ENCODE measurements at places on chromosomes 16 and 17.

DNA sequence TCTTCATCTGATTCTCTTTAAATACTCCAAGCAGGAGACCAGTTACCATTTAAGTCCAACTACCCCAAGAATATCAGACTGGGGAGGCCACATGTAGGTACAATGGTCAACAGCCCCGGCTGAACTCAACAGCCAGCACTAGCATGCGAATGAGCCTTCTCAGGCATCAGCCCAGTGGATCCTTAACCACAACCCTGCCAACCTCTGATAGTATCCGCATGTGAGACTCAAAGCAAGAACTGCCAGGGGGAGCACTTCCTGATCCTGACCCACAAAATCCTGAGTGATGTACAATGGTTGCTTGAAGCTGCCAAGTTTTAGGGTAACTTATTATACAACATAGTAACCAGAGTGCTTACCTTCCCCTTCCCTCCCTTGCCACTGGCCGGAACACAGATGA, 4.0 kb downstream of the PYY start:
- DNase-seq: no peak

GRCh38 chr17:1726626-1727257, 2.2 kb downstream of the WDR81 start:
- no peak for DNase-seq

GRCh38 chr17:35545150-35545549, 7.7 kb upstream of the SLFN12L start:
- no peak for DNase-seq

DNA sequence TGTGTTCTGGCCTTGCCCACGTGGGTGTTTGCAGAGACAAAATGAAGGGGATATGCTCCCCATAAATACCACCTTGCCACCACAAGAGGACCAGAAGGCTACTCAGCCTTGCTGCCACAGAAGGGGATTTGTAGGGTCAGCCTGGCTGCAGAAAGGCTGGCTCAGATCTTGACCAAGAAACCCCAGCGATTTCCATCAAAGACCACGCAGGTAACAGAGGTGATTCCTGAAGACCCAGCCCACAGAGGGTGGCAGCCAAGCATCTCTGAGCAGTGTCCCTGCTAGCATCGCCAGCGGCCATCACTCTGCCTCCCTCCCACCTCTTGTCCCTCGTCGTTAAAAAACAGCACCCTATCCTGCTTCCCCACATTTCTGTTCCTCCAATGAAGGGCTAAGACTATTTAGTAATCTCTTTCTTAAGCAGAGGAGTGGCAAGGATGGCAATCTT, 54.9 kb downstream of the BEAN1 start:
- no peak for DNase-seq

GRCh38 chr16:88792668-88793250, 7.7 kb upstream of the PIEZO1 start:
- no peak for DNase-seq

DNA sequence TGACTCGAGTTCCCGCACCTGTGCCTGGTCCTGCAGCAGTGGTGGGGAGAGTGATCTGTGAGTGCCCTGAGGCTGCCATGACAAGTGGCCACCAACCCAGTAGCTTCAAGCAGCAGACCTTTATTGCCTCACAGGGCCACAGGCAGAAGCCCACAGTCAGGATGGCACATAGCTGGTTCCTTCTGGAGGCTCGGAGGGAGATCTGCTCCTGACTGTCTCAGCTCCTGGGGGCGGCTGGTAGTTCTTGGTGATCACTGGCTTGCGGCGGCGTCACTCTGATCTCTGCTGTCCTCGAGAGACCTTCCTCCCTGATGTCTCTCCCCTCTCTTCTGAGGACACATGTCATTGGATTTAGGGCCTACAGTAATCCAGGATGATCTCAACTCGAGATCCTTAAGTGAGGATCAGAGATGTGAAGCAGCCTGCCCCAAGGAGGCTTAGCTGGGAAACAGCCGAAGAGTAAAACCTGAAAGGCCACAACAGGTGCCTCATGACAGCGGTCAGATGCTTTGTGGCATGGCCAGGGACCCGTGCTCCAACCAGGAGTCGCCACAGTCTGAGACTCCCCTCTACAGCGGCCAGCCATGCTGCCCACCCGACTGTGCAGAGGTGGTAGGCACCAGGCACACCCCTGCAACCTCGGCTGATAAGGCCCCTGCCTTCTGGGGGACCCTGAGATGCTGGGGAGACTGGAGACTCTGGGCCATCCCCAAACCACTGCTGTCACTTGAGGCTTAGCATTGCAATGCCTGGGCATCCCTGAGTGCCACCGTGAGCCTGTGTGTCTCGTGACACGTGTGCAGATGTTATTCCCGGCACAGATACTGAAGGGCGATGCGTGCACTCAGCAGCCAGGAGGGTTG, 30.0 kb upstream of the SLC38A10 start:
- no peak for DNase-seq

- DNase-seq: no peak
Measured at GRCh38 chr17:79813297-79814126, 16.6 kb upstream of the CBX8 start.

- DNase-seq: peak; percentile 80
Measured at GRCh38 chr17:73956595-73957465, 246.6 kb upstream of the RPL38 start.

GRCh38 chr16:64238571-64238970, 883.3 kb downstream of the CDH11 start:
- no peak for DNase-seq

DNA sequence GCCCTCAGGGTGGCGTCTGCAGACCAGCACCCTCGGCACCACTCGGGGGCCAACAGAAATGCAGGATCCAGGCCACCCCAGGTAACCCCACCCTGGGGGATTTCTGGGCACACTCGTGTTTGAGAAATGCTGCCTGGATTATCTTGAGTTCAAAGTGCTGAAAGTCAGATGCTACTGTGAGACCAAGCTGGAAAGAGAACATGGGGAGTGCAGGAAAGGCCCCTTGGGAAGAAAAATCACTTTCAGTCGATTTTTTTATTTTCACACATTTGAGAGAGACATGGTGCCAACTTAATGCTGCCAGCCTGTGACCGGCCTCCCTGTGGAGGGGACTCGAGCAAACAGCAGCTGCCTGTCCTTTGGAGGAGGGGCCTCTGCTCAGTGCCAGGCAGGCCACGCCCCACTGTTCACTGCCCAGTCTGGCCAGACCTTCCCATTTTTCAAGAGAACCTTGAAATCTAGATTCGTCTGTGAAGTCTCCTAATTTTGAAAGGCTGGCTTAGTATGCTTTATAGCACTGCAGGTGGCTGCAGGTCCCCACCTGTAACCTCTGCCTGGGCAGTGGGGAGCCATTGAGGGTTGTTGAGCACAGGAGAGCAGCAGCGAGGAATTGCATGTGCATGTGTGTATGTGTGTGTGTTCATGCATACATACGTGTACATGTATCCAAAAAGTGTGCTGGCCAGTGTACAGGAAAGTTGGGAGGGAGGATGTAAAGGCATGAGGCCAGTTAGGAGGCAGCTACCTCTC, 70.7 kb upstream of the PLCG2 start:
- DNase-seq: no peak

DNA sequence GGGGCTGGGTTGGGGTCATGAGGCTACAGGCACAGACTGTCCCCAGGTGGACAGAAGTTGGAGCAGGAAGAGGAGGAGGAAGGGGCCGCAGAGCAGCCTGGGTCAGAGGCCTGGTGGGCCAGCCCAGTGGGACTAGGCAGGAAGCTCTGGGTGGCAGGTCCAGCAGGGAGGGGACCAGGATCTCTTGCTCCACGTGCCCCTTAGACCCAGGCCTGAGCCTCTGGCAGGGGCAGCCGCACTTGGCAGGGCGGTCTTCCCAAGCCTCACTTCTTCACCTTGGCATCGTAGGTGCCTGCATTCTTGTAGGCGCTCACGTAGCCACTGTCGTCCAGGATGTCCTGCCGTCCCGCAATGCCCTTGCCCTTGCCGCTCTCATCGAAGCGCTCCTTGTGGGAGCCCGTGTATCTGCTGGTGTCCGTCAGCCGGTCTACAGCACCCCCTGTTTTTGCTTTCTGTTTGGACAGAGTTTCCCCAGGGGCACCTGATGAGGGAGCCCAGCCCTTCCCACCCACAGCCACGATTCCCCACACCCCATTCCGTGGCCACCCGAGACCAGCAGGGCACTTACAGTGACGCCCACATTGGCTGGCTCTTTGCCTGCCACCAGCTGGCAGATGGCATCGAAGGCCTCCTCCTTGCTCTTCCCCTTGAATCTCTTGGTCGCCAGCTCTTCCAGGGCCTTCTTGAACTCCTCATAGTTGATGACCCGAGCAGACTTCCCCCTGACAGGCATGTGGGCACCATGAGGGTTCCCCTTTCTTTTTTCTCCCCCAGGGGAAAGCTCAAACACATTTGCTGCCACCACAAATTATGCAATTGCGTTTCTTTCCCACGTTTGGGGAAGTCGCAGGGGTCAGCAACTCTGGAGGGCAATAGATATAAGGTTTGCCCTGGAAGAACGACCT, 3.1 kb downstream of the TPPP3 start:
- DNase-seq: peak; percentile 21

DNA sequence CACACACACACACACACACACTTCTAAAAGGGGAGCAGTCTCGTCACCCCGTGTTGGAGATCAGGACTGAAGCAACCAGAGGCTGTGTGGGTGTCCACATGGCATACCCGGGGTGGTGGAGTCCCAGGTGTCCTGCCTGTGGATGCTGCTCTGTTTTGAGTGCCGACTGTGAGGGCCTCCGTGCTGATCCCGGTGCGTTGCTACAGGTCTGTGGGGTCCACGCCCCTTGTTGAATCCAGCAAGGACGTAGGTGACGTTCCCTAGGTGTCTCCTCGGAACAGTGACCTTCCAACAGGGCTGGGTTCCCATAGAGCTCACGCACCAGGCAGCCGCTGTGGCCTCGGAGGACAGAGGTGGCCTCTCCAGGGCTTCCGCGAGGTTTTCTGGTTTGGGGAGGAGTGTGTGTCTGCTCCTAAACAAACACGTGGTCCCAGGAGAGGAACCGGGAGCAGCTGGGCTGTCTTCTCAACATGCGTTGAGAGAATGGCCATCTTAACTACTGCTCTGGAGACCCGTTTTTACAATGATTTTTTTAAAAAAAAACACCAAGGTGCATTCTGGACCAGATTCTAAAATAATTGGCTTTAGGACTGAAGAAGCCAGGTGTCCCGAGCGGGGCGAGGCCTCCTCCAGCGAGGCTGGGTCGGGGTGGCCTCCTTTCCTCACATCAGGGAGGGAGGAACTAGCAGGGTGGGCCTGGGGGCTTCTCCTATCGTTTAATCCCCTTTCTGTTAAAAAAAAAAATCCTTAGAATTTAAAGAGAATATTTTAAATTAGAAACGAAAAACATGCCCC, 100.6 kb upstream of the ZNF750 start:
- DNase-seq: no peak

GRCh38 chr16:81649561-81650184, 129.4 kb upstream of the PLCG2 start:
- no peak for DNase-seq

DNA sequence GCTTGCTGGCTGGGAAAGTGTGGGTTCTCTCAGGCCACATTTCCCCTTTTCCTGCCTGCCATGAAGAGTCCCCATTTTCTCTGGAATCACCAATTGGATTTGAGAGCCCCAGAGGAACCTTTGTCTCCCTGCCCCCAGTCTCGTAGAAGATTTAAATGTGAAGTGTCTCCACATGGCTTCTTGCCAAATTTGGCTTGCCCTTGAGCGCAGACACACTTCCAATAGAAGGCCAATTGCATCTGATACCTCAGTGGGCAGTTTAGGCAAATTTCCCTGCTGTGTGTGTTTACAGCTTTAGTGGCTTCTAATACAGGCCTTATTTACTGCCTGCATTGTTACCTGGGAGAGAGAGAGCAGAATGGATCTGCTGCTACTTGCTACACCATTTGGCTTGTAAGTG, 29.7 kb downstream of the CDK5R1 start:
- no peak for DNase-seq

- DNase-seq: no peak
Measured at GRCh38 chr16:26752166-26752565, 314.6 kb upstream of the C16orf82 start.

DNA sequence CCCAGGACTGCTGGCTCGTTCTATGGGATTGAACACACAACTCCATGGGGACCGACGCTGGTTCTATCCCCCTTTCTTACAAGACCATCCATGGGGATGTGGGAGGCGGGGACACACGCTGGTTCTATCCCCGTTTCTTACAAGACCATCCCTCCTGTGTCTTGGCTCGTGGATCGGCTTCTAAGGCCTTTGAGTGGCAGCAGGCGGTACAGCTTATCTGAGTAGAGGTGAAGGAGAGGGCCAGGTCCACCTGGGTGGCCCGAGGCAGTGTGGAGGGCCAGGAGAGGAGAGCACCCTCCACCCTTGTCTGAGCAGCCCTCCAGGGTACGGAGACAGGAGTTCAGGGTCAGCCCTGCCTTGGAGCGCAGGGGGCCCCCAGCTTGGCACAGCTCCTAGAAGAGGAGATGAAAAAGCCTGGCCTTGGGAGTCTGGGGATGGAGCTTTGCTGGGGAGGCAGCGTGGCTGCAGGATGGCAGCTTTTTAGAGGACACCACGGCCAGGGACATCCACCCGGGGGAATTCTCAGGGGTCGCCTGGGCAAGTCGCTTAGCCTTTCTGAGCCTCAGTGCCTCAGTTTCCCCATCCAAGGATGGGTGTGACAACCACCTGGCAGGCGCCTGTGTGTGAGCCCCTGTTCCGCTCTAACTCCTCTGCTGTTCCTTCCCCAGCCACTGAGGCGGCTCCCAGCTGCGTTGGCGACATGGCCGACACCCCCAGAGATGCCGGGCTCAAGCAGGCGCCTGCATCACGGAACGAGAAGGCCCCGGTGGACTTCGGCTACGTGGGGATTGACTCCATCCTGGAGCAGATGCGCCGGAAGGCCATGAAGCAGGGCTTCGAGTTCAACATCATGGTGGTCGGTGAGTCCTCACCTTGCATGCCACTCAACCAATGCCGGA, 341.0 kb downstream of the SEC14L1 start:
- DNase-seq: no peak

DNA sequence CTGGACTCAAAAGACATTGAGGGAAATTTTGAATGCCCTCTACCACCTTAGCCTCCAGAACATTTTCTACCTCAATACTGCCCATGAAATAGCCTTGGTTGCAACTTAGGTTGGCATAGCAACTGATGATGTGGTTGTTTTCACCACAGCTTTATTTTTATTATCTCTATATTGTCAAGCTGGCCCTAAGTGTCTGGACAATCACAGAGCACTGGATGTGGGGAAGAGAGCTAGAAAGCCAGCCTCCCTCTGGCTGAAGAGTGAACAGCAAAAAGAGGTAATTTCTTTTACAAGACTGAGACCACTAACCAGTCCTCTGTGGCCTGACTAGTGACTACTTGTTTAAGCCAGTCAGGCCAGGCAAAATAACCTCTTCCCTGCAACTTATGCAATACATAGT, 159.6 kb downstream of the HS3ST2 start:
- DNase-seq: no peak

GRCh38 chr16:80602894-80603293, 62.1 kb downstream of the DYNLRB2 start:
- no peak for DNase-seq
